ENCODE measurements at places on chromosomes 7 and 10. TPM values are rescaled to one million over a fixed set of nuclear protein-coding genes. Genes with fewer than 3 reads are reported as not detected.
A peak's percentile ranks its signal among the peaks of the same experiment; 100 is the strongest.

Gene FZD8
- total RNA-seq: 8.6 TPM

Gene GDF2
- total RNA-seq: not detected

Gene PPP2R2D
- 39.2 TPM for total RNA-seq

DNA sequence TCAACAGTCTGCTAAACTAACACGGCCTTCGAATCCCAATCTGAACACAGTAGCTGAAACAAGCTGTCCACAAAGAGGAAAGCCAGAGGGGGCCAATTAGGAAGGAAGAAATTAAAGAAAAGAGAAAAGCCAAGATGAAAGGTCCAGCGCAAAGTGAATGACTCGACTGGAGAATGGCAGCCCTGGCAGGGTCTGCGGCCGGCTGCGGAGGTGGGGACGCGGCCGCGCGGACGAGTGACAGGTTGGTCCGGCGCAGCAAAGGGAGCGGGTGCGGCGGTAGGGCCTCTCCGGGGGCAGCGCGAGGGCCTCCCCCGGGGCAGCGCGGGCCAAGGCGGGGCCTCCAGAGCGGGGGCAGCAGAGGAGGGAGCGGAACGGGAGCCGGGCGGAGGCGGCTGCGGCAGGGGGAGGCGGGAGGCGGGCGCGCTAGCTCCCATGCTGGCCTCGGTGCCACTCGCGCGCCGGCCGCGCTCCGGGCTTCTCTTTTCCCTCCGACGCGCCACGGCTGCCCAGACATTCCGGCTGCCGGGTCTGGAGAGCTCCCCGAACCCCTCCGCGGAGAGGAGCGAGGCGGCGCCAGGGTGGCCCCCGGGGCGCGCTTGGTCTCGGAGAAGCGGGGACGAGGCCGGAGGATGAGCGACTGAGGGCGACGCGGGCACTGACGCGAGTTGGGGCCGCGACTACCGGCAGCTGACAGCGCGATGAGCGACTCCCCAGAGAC, at the start of gene VWC2:
Gene VWC2, plus strand, starts transcription at position 421 of the 718 bp plus-strand sequence. CDS start 1,798 bp downstream, outside the sequence.
- no peak for DNase-seq

DNA sequence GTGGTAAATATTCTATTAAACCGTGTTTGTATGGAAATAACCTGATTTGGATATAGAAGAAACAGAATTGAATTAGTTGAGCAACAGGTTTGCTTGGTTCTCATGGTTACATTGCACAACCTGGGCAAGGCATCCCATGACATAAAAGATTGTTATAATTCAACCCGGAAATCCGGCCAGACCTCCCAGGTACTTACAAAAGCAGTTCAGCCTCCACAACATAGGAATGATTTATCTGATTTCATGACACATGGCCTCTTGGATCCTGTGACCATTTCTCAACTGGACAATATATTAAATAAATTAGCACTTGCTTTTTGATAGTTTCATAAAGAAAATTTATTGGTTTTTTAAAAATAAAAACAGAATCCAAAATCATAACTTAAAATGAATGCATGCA, 55.1 kb upstream of the PTPN12 start:
- peak; percentile 66 for DNase-seq

GRCh38 chr7:17253885-17254284, 44.6 kb upstream of the AHR start:
- no peak for DNase-seq

GRCh38 chr7:132996581-132997242, 85.2 kb downstream of the CHCHD3 start:
- DNase-seq: no peak

All from transverse colon (tissue), 4 donors.